ENCODE measurements at places on chromosomes 5 and 9. TPM values are rescaled to one million over a fixed set of nuclear protein-coding genes. Genes with fewer than 3 reads are reported as not detected.

DNA sequence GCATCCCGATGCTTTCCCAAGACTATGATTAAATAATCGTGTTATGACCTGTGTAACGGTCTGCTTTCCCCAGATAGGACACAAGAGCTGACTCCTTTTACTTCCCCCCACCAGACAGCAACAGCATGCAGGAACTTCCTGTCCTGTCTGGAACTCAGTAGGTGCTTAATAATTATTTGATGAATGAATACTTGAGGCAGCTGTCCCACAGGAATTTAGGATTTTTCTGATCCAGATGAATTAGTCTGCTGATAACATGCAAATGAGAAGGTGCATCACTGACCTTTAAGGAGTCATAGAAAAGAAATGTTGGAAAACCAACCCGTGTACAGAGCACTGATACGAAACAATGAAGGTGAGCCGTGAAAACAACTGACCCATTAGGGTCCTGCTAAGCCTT, 12.2 kb downstream of the RNF130 start:
- no peak for DNase-seq

DNA sequence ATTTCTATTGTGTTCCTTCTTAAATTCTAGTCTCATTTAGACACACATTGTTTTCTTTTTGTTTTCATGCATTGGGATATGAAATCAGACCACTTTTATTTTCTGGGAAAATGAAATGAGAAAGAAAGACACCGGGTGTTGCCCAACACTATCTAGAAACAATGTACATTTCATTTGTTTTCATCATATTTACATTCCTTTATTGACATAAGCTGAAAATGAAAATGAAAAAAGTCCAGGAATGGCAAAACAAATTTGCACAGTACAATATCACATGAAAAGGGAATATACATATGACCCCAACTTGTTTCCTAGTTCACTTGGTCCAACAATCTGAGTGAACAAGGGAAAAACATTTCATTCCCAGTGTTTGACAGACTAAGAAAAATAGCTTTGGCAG, 20.7 kb downstream of the IFNE start:
- no peak for DNase-seq

DNA sequence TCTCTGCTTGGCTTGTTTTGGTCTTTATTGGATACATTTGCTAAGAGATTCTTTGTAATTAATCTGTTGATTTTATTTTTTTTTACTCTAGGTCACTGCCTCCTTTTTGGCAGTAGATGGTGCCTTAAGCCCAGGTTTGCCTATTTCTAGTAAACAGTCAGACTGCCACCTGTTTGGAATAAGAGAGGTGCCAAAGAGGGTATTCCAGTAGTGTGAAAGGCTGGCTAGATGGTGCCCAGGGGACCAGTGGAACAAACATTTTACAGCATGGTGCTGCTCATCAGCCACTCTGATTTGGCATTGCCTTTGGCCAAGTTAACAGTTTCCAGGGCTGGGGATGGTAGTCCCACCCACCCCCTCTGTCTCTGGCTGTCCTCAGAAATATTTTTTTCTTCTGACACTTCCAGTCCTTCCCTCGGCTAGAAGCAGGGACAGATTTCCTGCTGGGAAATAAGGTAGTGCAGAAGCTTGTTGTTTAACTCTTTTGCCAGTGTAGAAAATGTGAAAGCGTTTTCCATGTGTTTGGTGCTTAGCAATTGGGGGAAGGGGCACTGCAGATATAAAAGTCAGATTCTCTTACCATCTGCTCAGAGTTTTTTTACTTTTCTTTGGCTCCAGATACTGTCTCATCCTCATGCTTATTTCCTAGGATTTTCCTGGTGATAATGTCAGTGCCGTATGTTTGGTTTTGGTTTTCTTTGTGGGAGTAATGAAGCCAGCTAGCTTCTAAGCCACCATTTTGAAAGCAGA, 36.6 kb upstream of the FBXL7 start:
- peak; percentile 5 for DNase-seq

GRCh38 chr9:95129476-95130291, 187.8 kb downstream of the FANCC start:
- no peak for DNase-seq

GRCh38 chr9:112853882-112854585, 36.6 kb downstream of the SLC46A2 start:
- DNase-seq = no peak

- peak; percentile 98 for DNase-seq
Observed at GRCh38 chr9:134449180-134449916, 123.1 kb downstream of the RXRA start.

DNA sequence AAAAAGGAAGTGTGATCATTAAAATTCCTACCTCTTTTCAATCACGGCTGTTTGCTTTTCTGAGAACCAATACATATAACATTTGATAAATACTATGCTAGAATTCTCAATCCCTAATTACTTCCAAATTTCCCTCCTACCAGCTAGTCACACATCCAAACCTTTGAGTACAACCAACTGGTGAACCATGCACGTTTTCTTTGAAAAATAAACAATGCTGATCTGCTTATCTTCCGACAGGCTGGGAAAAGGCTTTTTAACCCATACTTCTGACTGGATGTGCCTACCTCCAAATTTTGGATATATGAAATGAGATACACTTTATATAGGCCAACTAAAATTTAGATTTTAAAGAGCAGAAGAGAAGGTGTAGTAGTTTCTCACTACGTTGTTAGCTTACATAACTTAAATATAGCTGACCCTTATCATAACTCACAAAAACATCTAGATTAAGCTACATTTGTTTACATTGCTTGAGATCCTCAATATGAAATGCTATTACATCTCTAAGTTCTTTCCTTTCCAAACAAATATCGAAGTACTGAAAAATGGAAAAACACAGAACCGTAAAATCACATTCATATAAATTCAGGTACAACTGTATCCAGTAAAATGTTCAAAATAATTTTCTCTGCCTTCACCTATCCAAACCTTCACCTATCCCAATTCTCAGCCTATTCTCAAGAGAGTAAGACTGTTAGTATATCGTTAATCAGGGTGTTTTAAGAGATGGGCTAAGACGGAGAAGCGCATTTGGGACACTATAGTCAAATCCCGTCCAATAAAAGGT, 2.1 kb downstream of the NR3C1 start:
- DNase-seq = no peak

DNA sequence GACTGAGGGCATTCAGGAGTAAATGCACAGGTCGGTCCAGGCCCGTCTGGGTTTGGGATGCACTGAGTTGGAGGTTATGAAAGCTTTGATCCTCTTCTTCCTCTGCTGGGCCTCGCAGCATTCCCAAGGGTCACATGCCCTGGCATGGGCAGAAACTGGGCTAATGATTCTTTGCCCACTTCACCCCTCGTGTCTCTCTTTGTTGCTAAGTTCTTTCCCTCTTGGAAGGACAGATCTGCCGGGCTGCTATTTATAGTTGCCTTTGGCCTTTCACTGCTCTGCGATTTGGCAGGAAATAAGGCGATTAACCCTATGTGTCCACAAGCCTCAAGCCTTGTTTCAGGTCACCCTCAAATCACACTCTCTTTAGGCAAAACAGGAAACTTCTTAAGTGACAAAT, 66.9 kb downstream of the ENTREP1 start:
- no peak for DNase-seq

GRCh38 chr5:96404191-96404867, 28.7 kb downstream of the PCSK1 start:
- no peak for DNase-seq

DNA sequence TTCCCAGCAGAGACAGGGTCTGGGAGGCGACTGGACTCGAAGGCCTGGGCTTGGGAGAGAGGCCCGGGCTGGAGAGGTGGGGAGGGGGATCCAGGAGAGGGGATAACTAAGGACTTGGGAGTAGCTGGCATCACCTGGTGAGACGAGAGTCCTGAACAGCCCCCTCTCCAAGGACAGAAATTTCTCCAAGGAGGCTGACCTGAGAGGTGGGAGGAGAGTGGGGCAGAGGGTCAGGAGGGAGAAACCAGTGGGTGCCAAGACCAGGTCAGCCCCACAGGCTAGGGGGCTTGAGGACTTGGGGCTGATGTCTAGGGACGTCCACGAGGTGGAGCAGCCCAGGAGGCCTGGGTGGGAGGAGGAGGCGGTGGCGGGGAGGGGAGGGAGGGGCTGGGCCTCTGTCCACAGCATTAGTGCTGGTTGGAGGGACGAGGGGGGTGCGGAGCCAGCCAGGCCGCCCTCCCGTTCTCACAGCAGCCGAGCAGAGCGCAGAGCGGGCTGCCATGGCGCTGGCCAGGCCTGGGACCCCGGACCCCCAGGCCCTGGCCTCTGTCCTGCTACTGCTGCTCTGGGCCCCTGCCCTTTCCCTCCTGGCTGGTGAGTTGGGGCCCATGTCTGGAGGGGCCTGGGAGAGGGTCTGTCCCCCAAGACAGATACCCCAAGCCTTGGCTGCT, at the start of gene CRB2:
Gene CRB2 (plus strand): TSS at position 437 of the 671 bp plus-strand sequence. CDS start 64 bp downstream, at position 501.
- DNase-seq = no peak

GRCh38 chr9:103804077-103804735, 289.9 kb upstream of the SMC2 start:
- DNase-seq = no peak

- no peak for DNase-seq
Observed at GRCh38 chr5:77995793-77996409, 219.8 kb upstream of the TBCA start.

DNA sequence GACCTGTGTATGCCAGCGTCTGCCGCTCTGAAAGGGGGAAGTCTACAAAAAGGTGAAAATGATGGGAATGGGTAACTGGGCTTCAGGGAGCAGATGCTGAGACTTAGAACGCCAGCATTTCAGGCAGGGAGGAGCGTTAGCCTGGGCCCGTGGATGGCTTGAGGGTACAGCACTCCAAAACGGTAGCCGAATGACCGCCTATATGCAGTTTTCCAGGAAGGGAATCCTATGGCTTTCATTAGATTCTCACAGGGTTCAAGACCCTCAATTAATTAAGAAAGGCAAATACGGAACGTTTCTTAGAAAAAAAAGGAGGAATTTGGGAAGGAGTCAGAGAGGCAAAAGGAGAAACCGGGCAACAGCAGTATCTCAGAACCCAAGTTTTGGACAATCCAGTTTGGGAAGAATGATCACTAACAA, 639 bp downstream of the AMACR start:
- peak; percentile 5 for DNase-seq

GRCh38 chr5:138936968-138937345, 61.8 kb upstream of the LRRTM2 start:
- DNase-seq = no peak

- DNase-seq = no peak
Observed at GRCh38 chr5:96157841-96158291, 196.2 kb upstream of the ELL2 start.

DNA sequence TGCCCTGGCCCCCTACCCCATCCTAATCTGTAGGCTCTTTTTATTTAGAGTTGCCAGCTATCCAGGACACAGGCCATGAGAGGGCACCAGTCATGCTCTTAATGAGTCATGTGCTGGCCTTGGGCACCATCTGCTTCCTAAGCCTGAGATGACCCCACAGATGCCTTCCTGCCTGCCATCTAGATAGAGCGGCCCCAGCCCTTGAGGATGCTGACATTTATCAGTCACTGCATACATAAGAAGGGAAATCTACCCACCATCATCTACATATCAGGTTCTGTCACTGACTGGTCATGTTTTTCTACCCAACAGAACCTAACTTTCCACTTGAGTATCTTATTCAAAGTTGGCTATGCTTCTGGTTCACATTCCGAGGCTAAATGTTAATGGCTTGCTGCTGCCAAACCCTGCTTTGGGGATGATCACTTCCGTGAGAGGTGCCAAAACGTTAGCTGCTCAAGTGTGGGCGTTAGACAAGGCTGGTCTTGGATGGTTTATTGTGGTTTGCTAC, 49.9 kb upstream of the TTC23L start:
- peak; percentile 29 for DNase-seq

DNA sequence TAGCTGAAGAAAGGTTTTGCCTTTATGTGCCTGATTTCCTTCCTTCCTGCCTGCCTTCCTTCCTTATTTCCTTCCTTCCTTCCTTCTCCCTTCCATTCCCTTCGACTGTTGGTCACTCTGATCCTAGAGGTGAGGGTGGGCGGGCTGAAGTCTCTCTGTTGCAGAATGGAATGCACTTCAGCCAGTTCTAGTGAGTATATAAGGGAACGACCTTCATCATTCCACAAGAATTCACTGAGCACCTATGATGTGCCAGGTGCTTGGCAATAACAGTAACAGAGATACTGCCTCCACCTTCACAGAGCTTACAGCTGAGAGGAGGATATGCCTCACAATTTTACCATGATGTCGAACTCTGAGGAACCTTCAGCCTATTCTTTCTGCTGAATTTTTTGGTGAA, 8.7 kb upstream of the OR5C1 start:
- no peak for DNase-seq

Gene SOHLH1
- total RNA-seq = not detected

Gene ITK
- total RNA-seq = not detected
